ENCODE measurements at places on chromosomes 1 and 21.
A peak's percentile ranks its signal among the peaks of the same experiment; 100 is the strongest.

GRCh38 chr1:48741380-48741779 lies 35.3 kb downstream of the BEND5 start:
- DNase-seq, result no peak

DNA sequence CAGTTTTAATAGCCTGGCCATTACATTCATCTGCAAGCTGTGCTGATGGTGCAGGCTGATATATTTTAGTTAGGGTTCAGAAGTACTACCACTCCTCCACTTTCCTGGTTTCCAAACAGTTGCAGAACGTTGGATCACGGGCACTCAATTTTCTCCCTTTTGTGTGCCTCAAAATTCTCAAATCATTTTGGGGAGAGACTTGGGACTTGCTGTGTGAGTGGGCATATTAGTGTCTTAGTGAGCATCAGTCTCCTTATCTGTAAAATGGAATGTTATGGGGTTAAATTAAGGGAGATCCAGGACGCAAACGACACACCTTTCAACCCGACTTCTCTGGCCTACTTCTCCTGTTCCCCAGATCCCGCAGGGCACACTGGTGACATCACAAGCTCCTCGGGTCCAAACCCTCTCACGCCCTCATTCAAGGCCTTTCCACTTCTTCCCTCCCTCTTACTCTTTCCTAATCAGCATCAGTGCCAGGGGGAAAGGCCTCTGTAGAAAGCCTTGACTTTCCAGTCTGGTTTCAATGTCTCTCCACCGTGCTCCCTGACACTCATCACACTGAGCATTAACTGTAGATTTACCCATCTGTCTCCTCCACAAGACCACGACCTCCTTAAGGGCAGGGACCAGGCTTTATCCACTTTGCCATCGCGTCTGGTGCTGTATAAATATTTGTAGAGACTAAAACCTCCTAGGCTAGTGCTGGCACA lies 1.2 kb downstream of the PIGP start:
- DNase-seq, result peak; percentile 83

GRCh38 chr1:87598429-87598828 lies 269.7 kb downstream of the LMO4 start:
- no peak for DNase-seq

- DNase-seq, result no peak
These were observed 315.3 kb downstream of the TPR start for GRCh38 chr1:186059752-186060151.

GRCh38 chr1:21647431-21648351 lies 21.5 kb downstream of the RAP1GAP start:
- peak; percentile 50 for DNase-seq

DNA sequence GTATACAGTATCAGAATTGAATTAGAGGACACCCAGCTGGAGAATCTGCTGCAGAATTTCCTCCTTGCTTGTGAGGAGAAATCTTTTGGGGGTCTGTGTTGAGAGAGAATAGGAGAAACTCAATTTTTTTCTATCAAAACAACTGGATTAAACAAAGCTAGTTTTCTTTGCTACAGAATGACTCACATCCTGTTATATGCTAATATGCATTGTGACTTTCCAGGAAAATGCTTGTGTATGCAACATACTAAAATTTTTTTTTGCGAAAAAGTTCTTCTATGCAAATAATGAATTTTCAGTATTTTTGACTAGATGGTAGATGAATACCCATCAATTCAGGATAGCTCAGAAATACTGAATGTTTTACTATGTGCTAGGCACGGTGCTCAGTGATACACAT lies 2.2 kb downstream of the VAMP4 start:
- no peak for DNase-seq

GRCh38 chr1:44316231-44316759 lies 38.8 kb downstream of the ERI3 start:
- DNase-seq, result no peak

- DNase-seq, result no peak
These were observed 10.3 kb upstream of the LUZP1 start for GRCh38 chr1:23178950-23179349.

DNA sequence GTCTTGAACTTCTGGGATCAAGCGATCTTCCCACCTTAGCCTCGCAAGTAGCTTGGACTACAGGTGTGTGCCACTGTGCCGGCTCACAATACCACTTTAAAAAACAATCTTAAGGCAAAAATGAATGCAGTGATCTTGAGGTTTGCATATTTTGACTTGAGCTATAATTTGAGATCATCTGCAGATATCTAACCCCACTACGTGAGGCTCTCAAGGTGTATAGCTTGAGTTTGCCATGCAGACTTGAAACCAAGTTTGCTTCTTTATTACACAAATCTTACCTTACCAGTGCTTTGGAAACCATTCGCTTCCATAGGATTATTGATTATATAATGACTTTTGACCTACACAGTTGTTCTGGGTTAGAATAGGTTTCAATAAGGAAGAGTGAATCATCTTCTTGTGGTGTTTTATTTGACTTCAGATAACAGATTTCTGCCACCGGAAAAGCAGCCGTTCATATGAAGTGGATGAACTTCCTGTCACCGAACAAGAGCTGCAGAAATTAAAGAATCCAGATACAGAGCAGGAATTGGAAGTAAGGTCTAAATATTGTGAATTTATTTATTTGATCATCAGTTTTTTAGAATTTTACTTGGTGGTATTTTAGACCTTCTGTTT lies 155.1 kb downstream of the VPS13D start:
- DNase-seq, result no peak

GRCh38 chr1:179996099-179996498 lies 41.5 kb downstream of the CEP350 start:
- no peak for DNase-seq

DNA sequence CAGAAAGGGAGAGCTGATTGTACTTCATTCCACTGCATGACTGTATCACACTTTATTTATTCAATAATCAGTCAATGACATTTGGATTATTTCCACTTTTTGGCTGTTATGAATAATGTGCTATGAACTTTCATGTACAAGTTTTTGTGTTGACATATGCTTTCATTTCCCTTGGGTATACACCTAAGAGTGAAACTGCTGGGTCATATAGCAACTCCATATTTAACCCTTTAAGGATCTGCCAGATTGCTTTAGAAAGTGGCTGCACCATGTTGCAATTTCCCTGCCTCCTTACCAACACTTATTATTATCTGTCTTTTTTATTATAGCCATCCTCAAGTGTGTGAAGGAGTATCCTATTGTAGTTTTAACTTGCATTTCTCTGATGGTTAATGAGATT lies 108.8 kb upstream of the KCNK1 start:
- DNase-seq, result no peak

DNA sequence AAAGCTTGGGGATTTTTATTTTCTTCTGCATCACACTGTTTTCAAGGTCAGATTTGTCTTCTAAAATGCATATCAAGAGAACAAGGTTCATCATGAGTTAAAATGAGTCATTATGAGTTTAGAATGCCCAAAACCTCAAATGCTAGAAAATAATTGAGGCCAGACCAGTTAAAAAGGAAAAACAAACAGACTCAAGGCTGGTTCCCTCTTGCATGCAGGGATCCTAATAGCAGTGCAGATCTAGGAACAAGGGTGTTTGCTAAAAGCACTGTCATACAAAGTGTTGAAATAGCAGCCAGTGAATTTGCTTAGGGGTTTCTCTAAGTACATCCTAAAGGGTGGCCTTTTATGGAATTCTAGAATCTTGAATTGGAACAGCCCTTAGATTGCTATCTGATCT lies 15.3 kb downstream of the BEND5 start:
- no peak for DNase-seq

Measured in psoas muscle (tissue), 8 donors.